ENCODE measurements at places on chromosomes 5 and 9.

- DNase-seq = no peak
Observed at GRCh38 chr9:135502873-135503321, 2.4 kb downstream of the MRPS2 start.

- DNase-seq = no peak
Observed at GRCh38 chr9:105554042-105554441, 3.9 kb upstream of the FKTN start.

DNA sequence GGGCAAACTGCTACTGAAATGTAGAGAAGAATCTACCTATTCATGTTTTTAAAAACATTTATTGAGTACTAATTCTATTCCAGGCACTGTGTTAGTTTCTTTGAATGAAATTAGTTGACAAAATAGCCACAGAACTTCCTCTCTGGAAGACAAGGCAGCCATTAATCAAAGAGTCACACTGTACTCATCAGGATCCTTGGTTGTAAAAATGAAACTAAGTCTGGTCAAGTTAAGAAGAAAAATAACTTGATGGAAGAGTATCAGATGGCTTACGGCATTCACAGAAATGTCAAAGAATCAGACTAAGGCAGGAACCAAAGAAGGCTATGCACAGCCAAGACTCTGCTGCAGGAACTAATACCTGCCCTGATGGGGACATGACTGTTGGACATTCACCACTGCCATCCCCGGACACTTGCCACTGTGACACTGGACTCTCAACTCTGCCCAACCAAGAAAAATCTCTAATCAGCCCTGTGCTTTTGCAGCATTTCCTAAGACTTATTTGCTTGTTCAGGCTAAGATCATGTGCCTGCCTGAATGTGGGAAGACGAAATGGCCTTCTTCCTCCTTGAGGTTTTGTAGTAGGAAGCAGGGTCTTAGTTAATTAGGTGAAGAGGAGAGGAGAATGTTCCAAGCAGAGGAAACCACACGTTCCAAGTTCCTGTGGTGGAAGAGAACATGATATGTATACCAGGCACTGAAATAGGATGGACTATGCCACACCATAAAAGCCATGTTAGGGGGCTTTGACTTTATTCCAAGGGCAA, 23.3 kb upstream of the NDUFB6 start:
- DNase-seq = no peak

DNA sequence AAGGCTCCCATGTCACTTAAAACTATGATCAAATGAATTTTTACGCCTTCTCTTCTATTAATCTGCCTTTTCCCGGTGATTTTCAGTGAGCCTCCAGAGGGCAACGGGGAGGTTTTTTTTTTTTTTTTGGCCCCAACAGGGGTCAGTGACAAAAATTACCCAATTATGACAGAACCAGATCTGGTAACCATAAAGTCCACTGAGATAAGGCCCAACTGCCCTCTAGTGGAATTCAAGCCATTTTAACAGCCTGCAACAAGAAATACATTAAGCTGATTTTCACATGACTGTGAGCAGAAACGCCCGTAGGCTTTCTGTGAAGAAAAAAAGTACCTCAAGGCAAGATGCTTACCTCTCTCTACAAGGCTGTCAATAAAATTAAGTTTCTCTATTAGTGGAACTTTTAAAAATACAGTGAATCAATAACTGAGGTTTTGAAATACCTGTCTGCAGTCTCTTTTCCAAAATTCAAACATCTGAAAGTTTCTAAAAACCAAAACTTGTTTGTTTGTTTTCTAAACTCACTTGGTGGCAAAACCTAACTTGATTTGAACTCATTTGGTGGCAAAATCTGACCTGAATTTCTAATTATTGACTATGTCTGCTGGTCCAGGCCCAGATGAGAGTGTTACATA, 49.7 kb upstream of the FST start:
- DNase-seq = no peak
